Gastrocnemius medialis (tissue), 4 donors: ENCODE measurements at places on chromosomes 3 and 15. TPM values are rescaled to one million over a fixed set of nuclear protein-coding genes. Genes with fewer than 3 reads are reported as not detected.

- no peak for DNase-seq
- no peaks in the 10 kb centered on the region for H3K36me3 ChIP-seq
- H3K4me1 ChIP-seq: peaks cover 4% of the 10 kb centered on the region
- H3K4me3 ChIP-seq: no peak overlapping the region
- no peak overlapping the region for H3K27ac ChIP-seq
- H3K27me3 ChIP-seq: no peaks in the 10 kb centered on the region
Measured at GRCh38 chr3:47223755-47224154, 58.8 kb downstream of the KIF9 start.

DNA sequence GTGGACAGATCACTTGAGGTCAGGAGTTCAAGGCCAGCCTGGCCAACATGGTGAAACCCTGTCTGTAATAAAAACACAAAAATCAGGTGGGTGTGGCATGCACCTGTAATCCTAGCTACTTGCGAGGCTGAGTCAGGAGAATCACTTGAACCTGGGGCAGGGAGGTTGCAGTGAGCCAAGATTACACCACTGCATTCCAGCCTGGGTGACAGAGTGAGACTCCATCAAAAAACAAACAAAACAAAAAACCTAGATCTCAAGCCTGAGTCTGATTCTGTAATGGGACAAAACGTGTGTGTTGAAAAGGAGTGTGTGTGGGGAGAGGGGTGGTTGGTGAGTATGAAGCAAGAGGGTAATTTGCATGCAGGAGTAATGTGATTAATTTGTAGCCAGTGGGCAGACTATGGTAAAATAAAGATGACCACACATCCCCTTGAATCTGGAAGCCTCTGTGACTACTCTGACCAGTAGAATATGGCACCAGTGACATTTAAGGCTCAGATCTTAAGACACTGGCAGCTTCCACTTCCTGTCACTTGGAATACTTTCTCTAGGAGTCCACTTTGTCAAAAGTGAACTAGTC, 18.4 kb upstream of the OPA1 start:
- no peak overlapping the region for H3K4me3 ChIP-seq
- DNase-seq: no peak
- no peaks in the 10 kb centered on the region for H3K36me3 ChIP-seq

DNA sequence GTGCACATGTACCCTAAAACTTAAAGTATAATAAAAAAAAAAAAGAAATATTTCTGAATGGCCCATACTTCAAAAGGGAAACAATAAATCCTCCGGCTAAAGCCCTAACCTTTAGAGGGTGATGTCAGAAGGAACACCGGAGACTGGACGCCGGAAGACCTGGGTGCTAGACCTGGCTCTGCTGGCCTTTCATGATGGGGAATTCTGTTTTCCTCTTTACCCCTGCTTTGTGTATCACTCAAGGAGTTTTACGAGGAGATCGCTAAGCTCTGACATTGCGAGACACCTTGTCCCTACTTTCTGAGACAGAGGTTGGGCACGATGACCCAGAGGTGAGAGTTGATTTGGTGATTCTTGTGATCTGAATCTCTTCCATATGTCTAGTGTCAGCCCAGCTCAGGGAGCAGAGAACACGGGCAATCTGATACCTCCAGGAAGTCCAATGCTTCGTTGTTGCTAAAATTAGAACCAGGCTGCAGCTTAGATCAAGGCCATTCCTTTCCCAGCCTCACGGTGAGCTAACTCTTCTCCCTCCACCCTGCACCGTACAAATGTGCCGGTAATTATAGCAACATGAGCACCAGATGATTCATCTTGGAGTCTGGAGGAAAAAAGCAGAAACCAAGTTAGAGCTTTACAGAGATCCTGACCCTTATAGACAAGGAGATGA, 42.0 kb upstream of the CFAP161 start:
- H3K27ac ChIP-seq: peak overlapping the region; percentile 80
- no peaks in the 10 kb centered on the region for H3K27me3 ChIP-seq
- no peaks in the 10 kb centered on the region for H3K36me3 ChIP-seq
- no peak overlapping the region for H3K4me3 ChIP-seq
- peaks cover 18% of the 10 kb centered on the region for H3K4me1 ChIP-seq

- H3K36me3 ChIP-seq: no peaks in the 10 kb centered on the region
- DNase-seq: no peak
- H3K4me3 ChIP-seq: no peak overlapping the region
- no peaks in the 10 kb centered on the region for H3K27me3 ChIP-seq
- no peak overlapping the region for H3K27ac ChIP-seq
- H3K4me1 ChIP-seq: peaks cover 6% of the 10 kb centered on the region
Measured at GRCh38 chr3:15086699-15087098, 12.2 kb downstream of the RBSN start.

DNA sequence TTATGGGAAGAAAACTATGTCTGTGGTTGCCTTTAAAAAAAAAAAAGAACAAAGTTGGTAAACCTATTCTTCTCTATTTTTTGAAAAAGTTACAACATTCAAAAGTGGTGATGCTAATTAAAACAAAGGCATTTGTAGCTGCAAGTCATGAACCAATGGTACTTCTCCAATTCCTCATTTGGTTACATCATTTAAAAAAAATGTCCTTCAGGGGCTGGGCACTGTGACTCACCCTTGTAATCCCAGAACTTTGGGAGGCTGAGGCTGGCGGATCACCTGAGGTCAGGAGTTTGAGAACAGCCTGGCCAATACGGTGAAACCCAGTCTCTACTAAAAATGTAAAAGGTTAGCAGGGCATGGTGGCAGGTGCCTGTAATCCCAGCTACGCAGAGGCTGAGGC, 574.6 kb downstream of the VGLL3 start:
- H3K27ac ChIP-seq: no peak overlapping the region
- no peak for DNase-seq
- no peaks in the 10 kb centered on the region for H3K27me3 ChIP-seq
- no peaks in the 10 kb centered on the region for H3K4me1 ChIP-seq

GRCh38 chr15:54014067-54014655, 35.9 kb downstream of the UNC13C start:
- H3K27ac ChIP-seq: peak overlapping the region; percentile 17
- DNase-seq: no peak
- no peak overlapping the region for H3K4me3 ChIP-seq
- H3K4me1 ChIP-seq: no peaks in the 10 kb centered on the region
- H3K27me3 ChIP-seq: no peaks in the 10 kb centered on the region

DNA sequence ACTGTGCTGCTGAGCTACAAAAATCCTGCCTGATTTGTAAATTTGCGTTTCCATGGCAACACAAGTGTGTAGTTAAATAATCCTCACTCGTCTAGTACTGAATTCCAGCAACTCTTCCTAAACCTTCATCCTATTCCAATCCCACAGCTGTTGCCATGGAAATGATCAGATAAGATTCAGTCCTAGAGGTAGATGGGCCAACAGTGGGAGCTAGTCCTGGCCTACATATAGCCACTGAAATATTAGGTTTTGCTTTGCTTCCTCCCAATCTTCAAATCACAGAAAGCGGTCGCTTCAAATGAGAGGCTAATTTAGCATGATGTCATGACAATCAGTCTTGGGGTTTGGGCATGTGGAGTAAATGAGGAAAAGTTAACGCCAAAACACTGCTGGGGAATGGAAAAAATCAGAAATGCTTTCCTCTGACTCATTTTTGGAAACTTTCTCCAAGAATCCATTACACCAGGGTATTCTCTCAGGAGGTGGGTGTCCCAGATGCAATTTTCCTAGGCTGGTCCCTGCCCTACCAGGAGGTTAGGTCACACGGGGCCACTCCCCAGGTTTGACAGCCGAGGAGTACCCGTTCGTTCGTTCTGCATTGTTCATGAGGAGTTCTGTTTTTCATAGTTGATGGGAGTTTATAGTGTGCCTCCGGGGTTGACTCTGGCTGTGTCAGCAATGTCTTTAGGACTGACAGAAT, 159.2 kb upstream of the SLCO3A1 start:
- no peaks in the 10 kb centered on the region for H3K27me3 ChIP-seq
- H3K4me1 ChIP-seq: no peaks in the 10 kb centered on the region
- peak overlapping the region; percentile 37 for H3K4me3 ChIP-seq
- H3K27ac ChIP-seq: peak overlapping the region; percentile 65

- peaks cover 7% of the 10 kb centered on the region for H3K27me3 ChIP-seq
- H3K27ac ChIP-seq: no peak overlapping the region
- DNase-seq: no peak
- no peaks in the 10 kb centered on the region for H3K36me3 ChIP-seq
Measured at GRCh38 chr3:50671331-50671730, 3.4 kb upstream of the DOCK3 start.

DNA sequence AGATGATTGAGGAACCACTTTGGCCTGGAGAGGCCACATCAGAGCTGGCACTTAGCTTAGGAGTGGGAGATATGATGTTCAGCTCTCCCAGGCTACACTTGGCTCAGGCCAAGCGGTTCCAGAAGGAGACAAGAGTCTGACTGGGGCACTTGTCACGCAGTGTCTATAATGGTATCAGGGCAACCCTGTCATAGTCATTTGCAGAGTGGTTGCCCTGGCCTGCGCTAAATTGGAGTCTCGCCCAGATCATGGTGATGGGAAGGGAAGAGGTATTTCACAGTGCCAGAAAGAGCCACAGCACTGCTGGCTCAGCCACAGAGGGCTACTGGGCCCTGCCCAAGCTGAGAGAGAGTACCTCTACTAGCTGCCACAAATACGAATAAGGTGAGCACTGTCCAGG, 186.9 kb upstream of the CRBN start:
- H3K27me3 ChIP-seq: no peaks in the 10 kb centered on the region
- DNase-seq: no peak
- no peak overlapping the region for H3K27ac ChIP-seq
- H3K4me3 ChIP-seq: no peak overlapping the region
- no peaks in the 10 kb centered on the region for H3K36me3 ChIP-seq

DNA sequence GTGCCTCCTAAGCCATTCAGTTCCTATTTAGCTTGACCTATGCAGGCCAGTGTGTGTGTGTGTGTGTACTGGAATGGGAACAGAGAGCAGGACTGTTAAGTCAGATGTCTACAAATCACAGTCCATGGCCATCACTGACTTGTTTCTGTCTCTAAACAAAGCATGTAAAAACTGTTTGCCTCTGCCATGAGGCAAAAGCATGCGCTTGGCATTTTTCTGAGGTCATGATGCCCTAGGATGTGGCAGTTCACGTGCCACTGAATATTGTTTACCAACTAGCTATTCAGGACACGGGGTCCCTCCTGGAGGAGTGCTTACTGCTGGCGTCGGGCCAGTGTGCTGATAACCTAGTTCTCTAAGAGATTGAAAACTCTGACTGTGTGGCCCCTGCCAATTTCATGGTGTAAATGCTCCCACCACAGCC, 8.2 kb upstream of the ATP13A3 start:
- no peaks in the 10 kb centered on the region for H3K27me3 ChIP-seq
- H3K4me1 ChIP-seq: peaks cover 10% of the 10 kb centered on the region

- H3K36me3 ChIP-seq: no peaks in the 10 kb centered on the region
- DNase-seq: no peak
- no peak overlapping the region for H3K4me3 ChIP-seq
- no peaks in the 10 kb centered on the region for H3K4me1 ChIP-seq
- H3K27me3 ChIP-seq: no peaks in the 10 kb centered on the region
Measured at GRCh38 chr3:82410366-82410765, 648.9 kb upstream of the GBE1 start.

- H3K36me3 ChIP-seq: no peaks in the 10 kb centered on the region
- no peaks in the 10 kb centered on the region for H3K27me3 ChIP-seq
- peak overlapping the region; percentile 87 for H3K27ac ChIP-seq
- no peak overlapping the region for H3K4me3 ChIP-seq
- DNase-seq: no peak
- peaks cover 82% of the 10 kb centered on the region for H3K4me1 ChIP-seq
Measured at GRCh38 chr3:100044369-100044768, 69.9 kb downstream of the FILIP1L start.

GRCh38 chr3:117954131-117954530, 1080.5 kb downstream of the IGSF11 start:
- no peak overlapping the region for H3K4me3 ChIP-seq
- no peaks in the 10 kb centered on the region for H3K4me1 ChIP-seq
- H3K27me3 ChIP-seq: no peaks in the 10 kb centered on the region

DNA sequence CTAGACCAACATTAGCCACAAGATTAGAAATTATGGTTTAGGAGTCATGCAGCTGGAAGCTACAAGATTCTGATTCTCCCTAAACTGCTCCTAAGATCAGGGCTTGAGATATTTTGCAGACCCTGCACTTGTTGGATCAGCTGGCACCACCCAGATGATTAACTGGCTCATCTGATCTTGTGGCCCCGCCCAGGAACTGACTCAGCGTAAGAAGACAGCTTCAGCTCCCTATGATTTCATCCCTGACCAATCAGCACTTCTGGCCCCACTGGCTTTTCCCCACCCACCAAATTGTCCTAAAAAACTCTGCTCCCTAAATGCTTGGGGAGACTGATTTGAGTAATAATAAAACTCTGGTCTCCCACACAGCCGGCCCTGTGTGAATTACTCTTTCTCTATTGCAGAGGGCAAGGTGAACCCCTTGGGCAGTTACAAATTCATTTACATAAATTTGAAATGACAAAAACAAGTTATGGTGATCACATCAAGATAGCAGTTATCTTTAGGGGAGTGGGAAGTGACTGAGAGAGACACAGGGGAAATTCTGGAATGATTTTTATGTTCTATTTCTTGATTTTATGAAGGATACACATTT, 76.5 kb downstream of the CD200R1L start:
- H3K36me3 ChIP-seq: no peaks in the 10 kb centered on the region
- H3K27me3 ChIP-seq: no peaks in the 10 kb centered on the region
- H3K27ac ChIP-seq: no peak overlapping the region
- no peak for DNase-seq
- no peak overlapping the region for H3K4me3 ChIP-seq

DNA sequence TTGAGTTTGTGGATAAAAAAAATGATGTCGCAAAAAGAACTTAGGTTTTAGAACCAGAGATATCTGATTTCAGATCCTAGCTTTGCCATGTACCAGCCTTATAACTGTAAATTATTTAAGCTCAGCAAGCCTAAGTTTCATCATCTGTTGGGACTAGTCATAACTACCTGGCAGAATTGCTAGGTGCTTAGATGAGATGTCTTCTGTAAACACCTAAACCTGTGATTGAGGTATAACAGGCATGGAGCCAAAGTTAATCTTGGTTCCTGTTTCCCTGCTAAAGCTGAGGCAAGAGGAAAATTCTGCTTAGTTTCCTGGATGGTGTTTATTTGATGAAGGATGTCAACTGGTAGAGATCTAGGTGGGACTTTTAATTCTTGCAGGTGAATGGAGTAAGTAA, 331.3 kb upstream of the RBMS3 start:
- no peak for DNase-seq
- H3K27ac ChIP-seq: no peak overlapping the region
- no peak overlapping the region for H3K4me3 ChIP-seq
- H3K27me3 ChIP-seq: no peaks in the 10 kb centered on the region

- no peaks in the 10 kb centered on the region for H3K4me1 ChIP-seq
- no peaks in the 10 kb centered on the region for H3K27me3 ChIP-seq
- no peaks in the 10 kb centered on the region for H3K36me3 ChIP-seq
Measured at GRCh38 chr15:31046759-31047359, 54.7 kb downstream of the TRPM1 start.

DNA sequence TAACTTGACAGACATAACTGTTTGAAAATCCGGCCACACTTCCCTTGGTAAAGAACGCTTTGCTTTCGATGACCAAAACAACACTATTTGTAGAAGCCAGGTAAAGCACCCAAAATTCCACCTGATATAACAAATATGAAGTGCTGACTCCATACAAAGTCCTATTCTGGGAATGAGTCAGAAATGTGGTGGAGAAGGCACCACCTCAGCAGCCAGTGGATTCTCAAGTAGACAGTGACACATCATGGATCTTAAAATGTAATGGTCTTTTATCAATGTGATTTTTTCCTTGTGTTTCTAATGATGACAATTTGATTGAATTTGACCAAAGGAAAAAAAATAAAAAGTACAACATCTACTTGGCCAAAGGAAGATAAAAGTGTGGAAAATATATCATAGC, 135.0 kb upstream of the WNT5A start:
- H3K4me3 ChIP-seq: no peak overlapping the region
- no peaks in the 10 kb centered on the region for H3K4me1 ChIP-seq
- H3K27me3 ChIP-seq: no peaks in the 10 kb centered on the region
- no peak for DNase-seq

COPS2 gene
- 98.2 TPM for total RNA-seq

KLF15 gene
- total RNA-seq: 157 TPM

MYRIP gene
- 1.4 TPM for total RNA-seq
